Activated CD8-positive, alpha-beta memory T cell treated with anti-CD3 and anti-CD28 coated beads, Interleukin-2, amount 10 ng/mL, durations not matched to agents 7 days and 5 days (primary cell): ENCODE measurements at places on chromosomes 7 and 10. TPM values are rescaled to one million over a fixed set of nuclear protein-coding genes. Genes with fewer than 3 reads are reported as not detected.

Gene FAM13C
- not detected for total RNA-seq

Gene CH25H
- total RNA-seq: not detected

Gene TLL2
- total RNA-seq: not detected

Gene COPS6
- total RNA-seq: 90.8 TPM

Gene ATP5MK
- total RNA-seq: 274 TPM

Gene PKD2L1
- not detected for total RNA-seq

Gene HYAL4
- total RNA-seq: not detected

Gene CLCN1
- 0.09 TPM for total RNA-seq

DNA sequence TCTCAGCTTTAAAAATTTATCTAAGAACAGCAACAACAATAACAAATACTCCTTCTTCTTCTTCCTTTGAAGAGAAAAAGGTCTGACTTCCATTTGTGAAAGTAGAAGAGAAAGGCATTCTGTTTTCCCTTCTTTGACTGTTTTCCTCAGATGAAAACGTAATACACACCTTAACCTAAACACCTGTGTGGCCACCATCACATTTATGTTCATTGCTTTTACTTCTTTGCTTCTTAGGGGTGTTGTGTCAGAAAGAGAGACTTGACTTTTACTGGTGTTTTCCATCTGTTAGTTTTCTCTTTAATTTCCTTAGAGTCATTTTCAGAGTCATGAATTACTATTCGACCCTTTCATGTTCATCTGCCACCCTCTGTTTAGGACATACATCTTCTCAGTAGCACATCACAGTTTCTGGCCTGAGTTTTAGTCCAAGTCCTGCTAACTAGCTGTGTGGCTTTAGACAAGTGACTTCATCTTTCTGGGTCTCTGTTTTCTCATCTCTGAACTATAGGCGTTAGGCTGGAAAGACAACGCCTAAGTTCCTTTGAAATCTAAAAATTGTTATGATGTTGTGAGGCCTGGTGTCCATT, 283.8 kb downstream of the GATA3 start:
- H3K4me1 ChIP-seq: peaks cover 40% of the 10 kb centered on the region
- peak overlapping the region; percentile 66 for H3K27ac ChIP-seq
- DNase-seq: no peak

DNA sequence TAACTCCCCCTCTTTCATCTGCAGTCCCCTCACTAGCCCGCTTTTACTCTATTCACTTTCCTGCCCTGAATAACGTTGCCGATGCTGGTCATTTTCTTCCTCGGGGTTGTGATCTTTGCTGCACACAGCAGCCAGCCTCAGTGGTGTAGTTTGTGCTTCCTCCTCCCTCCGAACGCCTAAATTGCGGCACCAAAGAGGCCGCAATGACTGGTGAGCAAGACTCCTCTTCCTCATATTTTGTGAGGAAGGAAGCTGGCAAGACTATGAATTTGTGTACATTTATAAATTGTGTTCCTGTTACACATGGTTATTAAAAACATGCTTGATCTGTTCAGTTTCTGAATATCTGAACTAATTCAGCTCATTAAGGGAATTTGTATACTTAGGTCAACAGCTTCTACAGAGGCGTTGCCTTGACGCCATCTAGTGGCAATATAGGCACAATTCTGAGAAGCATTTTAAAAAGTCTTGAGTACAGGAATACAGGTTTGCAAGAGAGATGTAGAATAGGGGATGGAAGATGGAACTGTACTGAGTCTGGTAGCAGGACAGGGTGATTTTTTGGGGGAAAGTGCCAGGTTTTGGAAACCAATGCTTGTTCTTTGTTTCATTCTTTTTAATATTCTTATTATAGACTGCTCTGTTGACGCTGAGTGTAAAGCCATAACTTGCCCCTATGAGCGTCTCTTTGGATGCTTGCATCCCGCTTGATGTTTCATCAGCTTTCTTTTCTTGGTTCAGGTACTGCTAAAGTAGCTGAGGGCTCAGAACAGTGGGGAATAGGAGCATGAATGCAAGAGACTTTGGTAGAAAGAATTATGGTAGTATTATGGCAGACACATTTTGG, 4.1 kb upstream of the TAS2R5 start:
- no peaks in the 10 kb centered on the region for H3K36me3 ChIP-seq
- no peak overlapping the region for H3K27ac ChIP-seq
- DNase-seq: peak; percentile 44
- H3K4me3 ChIP-seq: no peak overlapping the region

DNA sequence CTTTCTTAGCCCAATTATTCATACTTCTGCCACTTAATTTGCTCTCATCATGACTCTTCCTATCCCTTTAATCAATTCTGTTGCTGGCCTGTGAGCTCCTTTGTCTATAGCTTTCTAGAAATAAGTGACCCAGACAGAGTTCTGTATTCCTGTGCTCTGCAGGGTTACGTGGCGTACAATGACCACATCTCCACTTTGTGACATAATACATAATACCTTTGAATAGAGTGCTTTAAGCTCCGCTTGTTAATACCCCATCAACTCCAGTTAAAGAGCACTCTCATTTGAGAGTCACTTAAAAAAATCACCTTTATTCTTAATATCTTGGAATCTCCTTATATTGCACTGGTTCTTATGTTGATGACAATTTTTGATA, 619.0 kb downstream of the PARD3 start:
- no peak overlapping the region for H3K27ac ChIP-seq
- H3K27me3 ChIP-seq: no peaks in the 10 kb centered on the region

- no peaks in the 10 kb centered on the region for H3K4me1 ChIP-seq
- H3K27ac ChIP-seq: no peak overlapping the region
- no peaks in the 10 kb centered on the region for H3K36me3 ChIP-seq
- H3K27me3 ChIP-seq: no peaks in the 10 kb centered on the region
Observed at GRCh38 chr7:69502358-69502757, 95.9 kb upstream of the AUTS2 start.

- H3K4me3 ChIP-seq: no peak overlapping the region
- H3K36me3 ChIP-seq: no peaks in the 10 kb centered on the region
- H3K27ac ChIP-seq: no peak overlapping the region
Observed at GRCh38 chr7:48458701-48459524, 287.7 kb downstream of the ABCA13 start.

DNA sequence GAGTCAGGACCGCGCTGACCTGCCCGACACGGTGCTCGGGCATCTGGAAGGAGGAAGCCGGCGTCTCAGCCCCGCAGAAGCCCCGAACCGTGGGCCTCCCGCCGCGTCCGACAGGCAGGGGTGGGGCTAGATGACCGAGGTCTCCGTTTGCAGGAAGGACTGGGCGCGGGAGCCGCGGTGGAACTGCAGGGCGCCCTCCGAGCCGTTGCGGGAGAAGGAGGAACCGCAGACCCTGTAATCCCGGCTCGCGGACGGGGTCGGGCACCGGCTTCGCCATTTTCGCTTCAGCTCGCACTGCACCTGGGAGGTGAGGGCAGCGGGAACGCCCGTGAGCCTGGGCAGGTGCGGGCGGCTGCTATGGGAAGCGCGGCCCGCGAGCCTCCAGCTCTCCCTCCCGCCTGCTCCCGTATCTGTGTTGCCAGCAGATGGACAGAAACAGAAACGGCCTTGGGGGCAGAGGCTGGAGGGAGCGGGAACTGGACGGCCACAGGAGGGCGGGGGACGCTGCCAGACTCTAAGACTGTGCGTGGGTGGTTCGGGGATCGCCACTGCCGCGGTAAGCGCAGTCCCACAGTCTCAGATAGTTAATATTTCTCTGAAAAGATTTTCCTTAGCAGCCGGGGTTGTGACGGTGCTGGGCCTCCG, 114.1 kb downstream of the VIPR2 start:
- H3K36me3 ChIP-seq: no peaks in the 10 kb centered on the region
- no peak overlapping the region for H3K27ac ChIP-seq
- no peak overlapping the region for H3K4me3 ChIP-seq

- no peak for DNase-seq
- peaks cover 4% of the 10 kb centered on the region for H3K27me3 ChIP-seq
- no peak overlapping the region for H3K27ac ChIP-seq
- peaks cover 12% of the 10 kb centered on the region for H3K4me1 ChIP-seq
Observed at GRCh38 chr10:102170602-102171001, 18.4 kb downstream of the NOLC1 start.

GRCh38 chr10:1571587-1572237, 165.6 kb downstream of the ADARB2 start:
- no peak overlapping the region for H3K27ac ChIP-seq
- DNase-seq: no peak
- H3K4me3 ChIP-seq: no peak overlapping the region
- no peaks in the 10 kb centered on the region for H3K4me1 ChIP-seq

DNA sequence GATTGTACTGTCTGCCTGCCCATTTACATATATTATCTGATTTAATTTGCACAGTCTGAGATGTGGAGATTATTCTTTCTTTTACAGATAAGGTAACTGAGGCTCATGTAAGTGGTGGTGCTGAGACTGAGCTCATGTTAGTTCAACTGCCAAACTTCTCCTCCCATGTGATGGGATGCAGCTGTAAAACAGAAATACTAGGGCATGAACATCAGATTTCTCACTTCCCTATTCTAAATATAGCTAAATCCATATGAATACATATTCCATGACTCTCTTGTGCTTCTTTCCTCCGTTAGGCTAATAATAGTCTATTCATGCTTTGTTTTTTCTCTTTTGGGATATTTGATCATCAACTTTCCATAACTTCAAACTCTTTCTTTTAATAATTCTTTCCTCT, 84.7 kb downstream of the PTPRZ1 start:
- DNase-seq: no peak
- no peak overlapping the region for H3K4me3 ChIP-seq
- H3K4me1 ChIP-seq: no peaks in the 10 kb centered on the region

GRCh38 chr10:113222207-113222606, 272.2 kb downstream of the TCF7L2 start:
- H3K36me3 ChIP-seq: no peaks in the 10 kb centered on the region
- H3K4me1 ChIP-seq: peaks cover 6% of the 10 kb centered on the region
- peaks cover 25% of the 10 kb centered on the region for H3K27me3 ChIP-seq

DNA sequence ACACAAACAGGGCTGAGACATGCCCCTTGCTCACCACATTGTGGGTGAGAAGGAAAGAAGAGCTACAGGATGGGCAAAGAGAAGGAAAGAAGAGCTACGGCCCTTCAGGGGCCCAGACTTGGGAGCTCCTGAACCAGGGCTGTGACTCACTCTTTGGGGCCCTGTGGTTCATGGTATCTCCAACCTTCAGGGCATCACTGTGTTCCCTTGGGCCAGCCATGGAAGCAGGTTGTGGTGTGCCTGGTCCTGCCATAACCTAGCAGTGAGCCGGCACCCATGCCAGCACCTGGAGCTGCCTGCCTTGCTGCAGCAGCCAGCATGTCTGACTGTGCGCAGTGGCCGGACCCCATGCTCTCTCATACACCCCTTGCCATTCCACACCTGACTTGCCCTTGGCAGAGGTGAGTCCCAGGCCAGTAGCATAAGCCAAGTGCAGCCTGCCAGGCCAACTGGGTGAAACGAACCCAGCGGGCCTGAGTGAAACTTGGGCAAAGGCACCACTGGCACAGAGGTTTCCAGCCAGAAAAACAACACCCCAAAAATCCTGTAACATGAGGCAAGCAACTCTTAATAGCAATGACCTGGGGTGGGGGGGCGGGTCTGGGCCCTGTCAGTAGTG, 89.0 kb upstream of the CACUL1 start:
- H3K4me1 ChIP-seq: peaks cover 9% of the 10 kb centered on the region
- peaks cover 12% of the 10 kb centered on the region for H3K27me3 ChIP-seq
- peaks cover 2% of the 10 kb centered on the region for H3K36me3 ChIP-seq
- no peak overlapping the region for H3K4me3 ChIP-seq
- DNase-seq: no peak

DNA sequence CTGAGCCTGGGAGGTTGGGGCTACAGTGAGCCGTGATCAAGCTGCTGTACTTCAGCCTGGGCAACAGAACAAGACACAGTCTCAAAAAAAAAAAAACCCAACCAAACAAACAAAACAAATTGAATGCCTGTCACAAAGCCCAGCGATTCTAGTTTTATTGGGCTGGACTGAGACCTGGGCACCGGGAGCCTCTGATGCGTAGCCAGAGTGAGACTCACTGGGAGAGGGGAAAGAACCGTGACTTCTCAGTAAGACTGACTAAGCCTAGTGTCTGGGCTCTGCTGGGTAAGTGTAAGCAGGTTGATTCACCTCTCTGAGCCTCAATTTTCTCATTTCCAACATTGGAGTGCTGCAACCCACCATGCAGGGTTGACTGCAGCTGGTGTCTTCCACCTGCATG, 10.1 kb upstream of the LEP start:
- peaks cover 27% of the 10 kb centered on the region for H3K27me3 ChIP-seq
- H3K4me3 ChIP-seq: no peak overlapping the region

GRCh38 chr7:28854750-28855074, 103.4 kb downstream of the TRIL start:
- H3K27me3 ChIP-seq: peaks cover 50% of the 10 kb centered on the region
- no peak overlapping the region for H3K4me3 ChIP-seq
- DNase-seq: no peak
- no peak overlapping the region for H3K27ac ChIP-seq
- H3K36me3 ChIP-seq: no peaks in the 10 kb centered on the region
- H3K4me1 ChIP-seq: peaks cover 10% of the 10 kb centered on the region

DNA sequence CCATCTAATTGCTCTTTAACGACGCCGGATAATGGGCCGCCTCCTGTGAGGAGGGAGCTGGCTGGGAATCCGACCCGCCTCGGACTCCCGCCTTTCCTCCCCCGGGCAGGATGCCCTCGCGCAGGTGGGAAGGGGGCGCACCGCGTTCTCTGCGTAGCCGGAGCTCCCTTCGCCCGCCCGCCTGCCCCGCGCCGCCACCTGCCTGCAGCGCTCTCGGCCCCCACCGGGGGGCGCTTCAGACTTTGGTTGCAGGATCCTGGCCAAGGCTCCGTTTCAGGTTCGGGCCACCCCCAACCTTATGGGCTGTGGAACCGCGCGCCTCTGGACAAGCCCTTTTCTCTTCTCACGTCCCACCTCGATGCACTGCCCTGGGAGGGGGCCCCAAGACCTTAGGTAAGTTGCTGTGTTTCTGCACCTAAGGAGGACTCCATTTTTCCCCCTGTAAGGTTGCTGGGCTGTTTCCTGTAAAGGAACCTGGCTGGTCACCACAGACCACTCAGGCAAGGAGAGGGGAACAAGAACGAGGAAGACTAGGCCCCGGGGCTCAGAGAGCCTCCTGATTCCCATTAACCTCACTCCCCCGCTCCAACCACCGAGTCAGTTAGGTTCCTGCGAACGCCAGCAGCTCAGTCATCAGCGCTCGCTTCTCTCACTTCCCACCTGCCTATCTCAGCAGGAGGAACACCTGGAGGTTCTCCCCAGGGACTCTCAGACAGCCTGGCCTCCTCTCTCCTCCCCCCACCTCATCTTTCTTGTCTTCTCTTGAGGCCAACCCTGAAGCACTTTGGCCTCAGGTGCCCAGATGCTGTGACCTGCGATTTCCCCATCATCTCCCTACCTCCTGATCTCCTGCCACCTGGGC, 11.3 kb upstream of the KAZALD1 start:
- peaks cover 27% of the 10 kb centered on the region for H3K4me1 ChIP-seq
- DNase-seq: peak; percentile 84
- H3K36me3 ChIP-seq: peaks cover 9% of the 10 kb centered on the region
- H3K27me3 ChIP-seq: peaks cover 54% of the 10 kb centered on the region
